ENCODE measurements at places on chromosomes 3 and 15.

- DNase-seq, result no peak
Observed at GRCh38 chr15:76449455-76449854, 112.9 kb downstream of the ISL2 start.

DNA sequence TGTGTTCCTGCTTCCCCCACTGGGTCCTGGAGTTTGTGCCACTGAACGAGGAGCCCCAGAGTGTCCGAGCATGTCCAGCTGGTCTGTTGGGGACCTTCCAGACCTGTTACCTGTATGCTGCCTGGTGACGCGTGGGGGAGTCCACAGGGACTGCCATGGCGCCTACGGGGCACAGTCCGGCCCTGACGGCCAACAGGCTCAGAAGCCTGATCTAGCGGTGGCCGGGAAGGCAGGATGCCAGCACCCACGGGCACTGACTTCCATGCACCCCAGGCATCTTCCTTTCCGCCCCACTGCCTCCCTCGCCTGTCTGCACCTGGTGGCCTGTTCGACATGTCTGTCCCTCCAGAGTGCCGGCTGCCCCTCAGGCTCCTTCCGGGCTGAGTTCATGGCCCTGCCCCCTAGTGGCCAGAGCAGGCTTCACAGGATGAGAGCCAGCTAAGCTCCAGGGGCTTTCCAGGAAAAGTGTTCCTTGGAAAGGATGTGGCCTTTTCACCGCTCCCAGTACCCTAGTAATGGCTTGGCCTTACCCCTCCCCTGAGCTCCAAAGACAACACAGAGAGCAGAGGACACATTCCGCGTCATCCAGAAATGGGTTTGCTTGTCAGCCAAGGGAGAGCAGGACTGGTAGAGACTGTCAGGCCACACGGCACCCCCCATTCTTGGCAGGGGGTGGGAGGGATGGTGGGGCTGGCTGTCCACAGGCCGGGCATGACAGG lies 35.7 kb downstream of the NGRN start:
- DNase-seq, result peak; percentile 49

DNA sequence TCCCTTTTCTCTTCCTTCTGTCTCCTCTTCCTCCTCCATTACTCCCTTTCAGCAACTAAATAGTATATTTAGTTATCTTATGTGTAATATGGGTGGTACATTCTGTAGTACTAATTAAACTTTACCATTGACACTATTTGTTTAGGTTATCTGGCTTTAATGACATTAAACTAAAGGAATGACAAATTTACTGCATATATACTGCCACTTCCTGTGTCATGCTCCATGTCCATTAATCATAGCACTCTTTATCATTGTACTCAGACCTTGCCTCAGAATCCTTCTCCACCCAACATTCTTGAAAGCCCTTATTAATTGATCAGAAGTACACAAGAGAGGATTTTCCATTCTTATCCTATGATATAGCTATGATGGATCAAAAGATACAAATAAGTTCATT lies 244.2 kb downstream of the NAALADL2 start:
- peak; percentile 4 for DNase-seq

DNA sequence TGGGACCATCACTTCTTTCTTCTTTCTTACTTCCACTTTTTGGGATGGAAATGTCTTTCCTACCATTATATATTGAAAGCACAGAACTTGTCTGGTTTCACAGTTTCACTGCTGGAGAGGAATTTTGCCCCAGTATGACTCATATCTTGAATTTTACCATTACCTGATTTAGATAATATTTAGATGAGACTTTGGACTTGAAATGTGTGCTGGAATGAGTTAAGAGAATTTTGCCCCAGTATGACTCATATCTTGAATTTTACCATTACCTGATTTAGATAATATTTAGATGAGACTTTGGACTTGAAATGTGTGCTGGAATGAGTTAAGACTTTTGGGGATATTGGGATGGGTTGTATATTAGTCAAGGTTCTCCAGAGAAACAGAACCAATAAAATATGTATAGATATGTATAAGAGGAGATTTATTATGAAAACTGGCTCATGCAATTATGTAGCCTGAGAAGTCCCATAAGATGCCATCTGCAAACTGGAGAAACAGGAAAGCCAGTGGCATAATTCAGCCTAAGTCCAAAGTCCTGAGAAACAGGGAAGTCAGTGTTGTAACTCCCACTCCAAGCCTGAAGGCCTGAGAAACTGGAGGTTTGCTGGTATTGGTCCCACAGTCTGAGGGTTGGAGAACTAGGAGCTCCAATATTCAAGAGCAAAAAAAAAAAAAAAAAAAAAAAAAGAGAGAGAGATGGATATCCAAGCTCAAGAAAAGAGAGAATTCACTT lies 1029.2 kb downstream of the EPHA3 start:
- no peak for DNase-seq

DNA sequence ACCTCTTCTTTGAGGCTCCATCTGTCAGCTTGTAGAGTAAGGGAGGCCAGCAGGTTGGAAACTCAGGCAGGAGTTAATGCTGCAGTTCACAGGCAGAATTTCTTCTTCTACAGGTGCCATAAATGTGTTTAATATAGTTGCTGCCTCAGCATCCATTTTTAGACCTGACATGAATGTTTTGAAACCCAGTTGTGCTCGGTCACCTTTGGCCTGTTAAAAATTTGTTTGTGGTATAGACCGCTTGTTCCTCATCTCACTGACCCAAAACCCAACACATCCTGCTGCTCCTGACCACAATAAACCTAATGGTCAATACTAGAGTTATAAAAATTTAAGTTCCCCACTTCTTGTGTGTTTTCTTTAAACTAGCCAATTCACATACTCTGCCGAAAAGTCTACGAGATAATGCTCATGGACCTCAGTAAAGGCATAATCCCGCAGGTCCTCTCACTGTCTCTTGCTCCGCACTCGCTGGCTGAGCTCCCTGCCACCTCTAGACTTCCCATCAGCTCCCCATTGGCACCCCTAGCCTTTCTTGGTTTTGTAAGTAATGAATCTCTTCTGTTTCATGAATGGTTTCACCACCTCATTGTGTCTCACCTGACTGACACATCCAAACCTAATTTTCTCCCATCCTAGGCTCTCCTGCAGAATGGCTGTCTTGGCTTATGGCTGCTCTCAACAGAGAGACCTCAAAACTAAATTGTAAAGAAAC lies 138.5 kb upstream of the STRIT1 start:
- DNase-seq, result no peak

DNA sequence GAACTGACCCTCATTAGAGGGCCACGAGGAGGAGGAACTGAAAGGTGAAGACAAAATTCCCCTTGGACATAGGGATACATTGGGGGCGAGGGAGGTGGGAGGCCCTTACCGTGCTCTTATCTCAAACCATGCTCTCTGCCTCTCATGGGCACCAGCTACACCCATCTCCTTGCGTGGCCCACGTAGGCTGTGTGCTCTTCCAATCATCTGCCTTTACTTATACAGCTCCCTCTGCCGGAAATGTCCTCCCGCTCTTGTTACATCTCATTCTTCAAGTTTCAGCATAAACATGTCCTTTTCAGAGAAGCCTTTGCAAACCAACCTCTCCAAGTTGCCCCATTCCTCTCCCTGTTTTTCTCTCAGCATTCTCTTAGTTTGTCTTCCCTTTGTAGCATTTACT lies 307.8 kb upstream of the PROK2 start:
- DNase-seq, result no peak
